ENCODE measurements at places on chromosomes 3 and 15.

GRCh38 chr3:55158345-55158744, 230.5 kb upstream of the LRTM1 start:
- no peak for DNase-seq

DNA sequence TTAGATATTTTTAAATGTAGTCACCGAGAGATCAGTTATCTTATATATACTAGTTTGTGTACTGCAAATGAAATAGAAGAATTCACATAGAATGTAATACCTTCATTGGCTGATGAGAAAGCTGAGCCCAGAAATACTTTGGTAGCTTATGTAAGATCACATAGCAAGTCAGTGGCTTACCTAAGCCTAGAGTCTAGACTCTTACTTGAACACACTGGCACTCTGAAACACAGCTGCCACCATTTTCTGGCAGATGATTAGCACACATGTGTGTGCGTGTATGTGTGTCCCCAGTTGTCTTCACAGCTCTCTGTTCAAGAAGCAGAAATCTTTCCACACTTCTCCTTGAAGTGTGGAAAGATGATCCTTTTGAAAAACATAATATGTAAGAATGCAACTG, 124.3 kb downstream of the NEO1 start:
- no peak for DNase-seq

GRCh38 chr3:136882571-136882970, 20.6 kb downstream of the NCK1 start:
- no peak for DNase-seq

GRCh38 chr3:27392950-27393679, 23.9 kb upstream of the NEK10 start:
- DNase-seq = no peak

GRCh38 chr3:32147509-32147908, 41.1 kb downstream of the GPD1L start:
- DNase-seq = no peak

GRCh38 chr3:26962492-26963360, 340.2 kb downstream of the LRRC3B start:
- no peak for DNase-seq

DNA sequence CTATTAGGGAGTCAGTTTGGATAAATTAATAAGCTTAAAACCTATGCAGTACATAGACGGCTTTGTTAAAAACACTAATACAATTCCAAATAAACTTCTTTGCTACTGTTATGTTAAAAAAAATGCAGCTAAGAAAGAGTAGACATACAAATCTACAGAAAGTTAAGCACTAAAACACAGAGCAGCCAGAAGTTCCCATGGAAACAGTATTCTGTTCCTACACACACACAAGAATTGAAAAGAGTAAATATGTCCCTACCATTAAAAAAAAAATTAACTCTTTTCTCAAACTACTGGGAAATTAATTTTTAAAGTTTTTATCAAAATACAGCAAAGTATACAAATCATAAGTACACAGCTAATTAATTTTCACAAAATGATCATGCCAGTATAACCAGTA, 71.6 kb downstream of the CLASP2 start:
- DNase-seq = no peak

DNA sequence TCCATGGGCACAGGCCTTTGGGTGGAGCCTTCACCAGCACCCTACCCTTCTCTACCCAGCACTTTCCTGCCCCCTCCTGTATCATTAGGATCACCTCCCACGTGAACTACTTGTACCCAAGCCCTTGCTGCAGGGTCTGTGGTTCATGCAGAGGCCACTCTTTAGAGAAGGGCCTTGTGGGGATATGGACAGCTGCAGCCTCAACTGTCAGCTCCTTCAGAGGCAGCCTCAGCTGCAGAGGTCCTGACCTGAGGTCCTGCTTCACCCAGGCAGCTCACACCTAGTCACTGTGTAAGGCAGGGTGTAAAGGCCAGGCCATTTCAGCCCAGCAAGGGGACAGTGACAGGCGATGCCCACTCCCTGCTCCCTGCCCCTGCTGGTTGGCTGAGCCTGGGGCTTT, 448.6 kb upstream of the PROK2 start:
- DNase-seq = no peak

- DNase-seq = no peak
Observed at GRCh38 chr3:67635806-67636205, 18.6 kb downstream of the SUCLG2 start.

- DNase-seq = no peak
Observed at GRCh38 chr3:42655980-42656679, 2.6 kb downstream of the ZBTB47 start.

GRCh38 chr3:95459706-95460105, 1354.7 kb upstream of the EPHA6 start:
- no peak for DNase-seq

All from NCI-H2081 (cell line).